ENCODE measurements at places on chromosomes 5 and 9.

GRCh38 chr5:58106754-58107410 is 353.0 kb downstream of the PLK2 start:
- no peak for ATAC-seq

GRCh38 chr9:83432104-83432627 is 106.0 kb downstream of the FRMD3 start:
- ATAC-seq = no peak

GRCh38 chr9:79346350-79347020 is 225.3 kb upstream of the TLE4 start:
- ATAC-seq = no peak

GRCh38 chr9:38355115-38355514 is 37.4 kb upstream of the ALDH1B1 start:
- no peak for ATAC-seq

DNA sequence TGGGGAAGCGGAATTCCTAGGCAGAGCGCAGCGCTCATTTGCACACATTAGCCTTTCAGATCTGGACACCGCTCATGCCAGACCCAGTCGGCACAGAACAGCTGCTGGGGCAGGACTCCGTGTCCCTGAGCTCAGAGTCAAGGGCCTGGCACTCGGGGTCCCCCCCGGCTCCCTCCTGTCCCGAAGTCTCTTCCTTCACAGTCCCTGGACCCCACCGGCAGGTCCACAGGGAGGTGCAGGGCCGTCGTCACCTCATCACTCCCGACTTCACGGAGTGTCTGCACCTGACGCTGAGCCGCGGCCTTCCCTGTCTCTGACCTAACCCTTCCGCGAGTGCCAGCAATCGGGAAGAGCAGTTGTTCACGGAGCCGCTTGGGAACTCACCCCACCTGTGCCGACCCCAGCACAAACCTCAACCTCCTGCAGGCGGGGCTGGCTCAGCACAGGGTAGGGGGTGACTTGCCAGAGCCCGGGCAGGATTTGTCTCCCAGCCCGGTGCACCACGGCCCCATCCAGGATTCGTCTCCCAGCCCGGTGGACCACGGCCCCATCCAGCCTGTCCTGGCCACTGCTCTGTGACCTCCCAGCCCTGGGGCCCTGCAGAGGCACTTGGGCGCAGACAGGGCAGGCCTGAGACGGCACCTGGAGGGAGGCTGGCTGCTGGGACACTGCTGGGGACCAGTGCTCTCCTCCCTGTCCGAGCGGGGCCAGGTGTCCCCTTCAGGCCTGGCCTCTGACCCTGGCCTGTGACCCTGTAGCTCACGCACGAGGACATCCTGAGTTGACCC is 9.9 kb upstream of the SLC9A3 start:
- ATAC-seq = no peak

- no peak for ATAC-seq
Observed at GRCh38 chr5:31116466-31117031, 76.9 kb upstream of the CDH6 start.

DNA sequence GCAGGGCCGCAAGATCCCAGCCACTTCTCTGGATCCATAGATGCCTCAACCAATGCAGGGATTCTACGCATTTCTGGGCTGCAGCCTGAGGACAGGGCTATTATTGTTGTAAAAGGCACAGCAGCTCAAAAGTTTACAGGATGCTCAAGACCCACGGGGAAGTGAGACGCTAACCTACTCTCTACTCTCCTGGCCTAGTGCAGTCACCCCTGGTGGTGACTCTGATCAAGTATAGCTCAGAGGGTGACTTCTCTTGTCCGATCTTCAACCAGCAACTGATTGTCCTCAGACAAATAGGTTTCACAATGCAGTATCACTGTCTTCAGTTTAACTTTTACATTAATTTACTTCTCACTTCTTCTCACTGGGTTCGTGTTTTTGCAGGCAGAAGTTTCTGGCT is 34.3 kb upstream of the ZNF354B start:
- ATAC-seq = no peak

GRCh38 chr9:125632321-125633115 is 74.5 kb downstream of the MAPKAP1 start:
- peak; percentile 82 for ATAC-seq

DNA sequence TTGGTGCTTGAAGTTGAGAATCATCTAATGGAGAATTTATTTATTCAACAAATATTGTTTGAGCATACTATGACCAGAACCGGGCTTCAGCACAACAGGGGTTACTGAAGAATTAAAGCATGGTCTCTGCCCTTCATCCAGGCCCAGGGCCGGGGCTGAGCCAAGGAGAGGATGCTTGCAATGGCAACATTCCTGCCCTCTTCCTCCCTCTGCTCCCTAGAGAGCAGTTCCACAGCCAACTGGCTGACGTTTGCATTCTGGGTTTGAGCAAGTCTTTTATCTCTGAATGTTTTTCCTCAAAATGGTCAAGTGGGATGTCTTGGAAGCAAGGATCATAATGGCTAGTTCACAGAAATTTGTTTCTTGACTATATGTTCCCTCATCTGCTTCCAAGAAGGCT is 80.7 kb downstream of the GLDC start:
- no peak for ATAC-seq

GRCh38 chr5:102218159-102218558 is 77.9 kb downstream of the SLCO4C1 start:
- peak; percentile 75 for ATAC-seq

Measured in activated T-helper 17 cell treated with anti-CD3 and anti-CD28 coated beads, Interleukin-2, amount 50 U/mL, for 72 hours (primary cell).